ENCODE measurements at places on chromosomes 16 and 17.

- DNase-seq = no peak
Observed at GRCh38 chr16:4882633-4883285, 35.5 kb downstream of the UBN1 start.

DNA sequence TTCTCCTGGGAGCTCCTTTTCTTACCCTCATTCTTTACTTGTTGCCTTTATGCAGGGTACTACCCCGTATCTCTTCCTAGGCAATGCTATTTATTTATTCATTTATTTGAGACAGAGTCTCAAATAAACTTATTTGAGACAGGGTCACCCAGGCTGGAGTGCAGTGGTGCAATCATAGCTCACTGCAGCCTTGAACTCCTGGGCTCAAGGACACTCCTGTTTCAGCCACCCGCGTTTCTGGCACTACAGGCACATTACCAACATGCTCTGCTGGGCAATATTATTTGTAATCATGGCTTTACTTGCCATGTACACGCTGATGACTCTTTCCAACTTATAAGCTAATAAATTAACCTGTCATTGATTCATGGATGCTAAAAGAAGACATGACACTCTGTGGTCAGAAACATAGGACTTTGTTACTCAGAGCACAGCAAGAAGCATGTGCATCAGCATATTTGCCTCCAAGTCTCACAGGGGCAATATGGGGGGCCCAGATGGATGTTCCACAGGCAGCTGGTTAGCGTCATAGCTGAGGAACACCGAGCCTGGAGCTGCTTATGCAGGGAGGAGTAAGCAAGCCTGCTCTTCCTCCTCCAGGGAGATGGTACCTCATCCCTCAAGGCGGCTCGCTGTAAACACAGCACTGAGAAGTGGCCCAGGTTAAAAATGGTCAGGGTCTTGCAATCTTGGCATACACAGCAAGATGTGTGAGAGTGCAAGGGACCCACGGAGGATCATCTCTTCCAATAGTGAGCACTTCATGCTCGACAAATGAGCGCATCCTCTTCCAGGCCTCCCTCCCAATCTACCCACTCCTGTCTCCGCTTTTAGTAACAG lies 4.2 kb upstream of the LRRC75A start:
- DNase-seq = no peak

DNA sequence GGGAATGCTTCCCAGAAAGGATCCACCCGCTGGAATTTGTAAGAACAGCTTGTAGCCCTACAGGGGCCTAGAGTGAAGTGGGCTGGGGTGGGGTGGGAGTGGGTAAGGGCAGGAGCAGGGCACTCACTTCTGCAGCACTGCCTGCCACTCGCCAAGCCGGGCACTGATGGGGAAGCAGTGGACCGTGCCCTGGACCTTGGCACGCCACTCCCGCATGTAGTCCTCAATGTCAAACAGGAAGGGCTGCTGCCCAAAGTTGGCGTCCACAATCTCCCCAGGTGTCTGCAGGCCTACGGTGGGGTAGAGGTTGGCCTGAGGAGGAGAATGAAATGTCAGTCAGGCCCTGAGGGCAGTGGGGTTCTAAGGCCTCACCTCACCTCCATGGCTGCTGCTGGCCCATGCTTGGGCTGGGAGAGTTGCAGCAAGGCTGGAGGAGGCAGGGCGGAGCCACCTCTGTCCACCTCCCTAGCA lies 15.7 kb upstream of the GFOD2 start:
- DNase-seq = no peak

DNA sequence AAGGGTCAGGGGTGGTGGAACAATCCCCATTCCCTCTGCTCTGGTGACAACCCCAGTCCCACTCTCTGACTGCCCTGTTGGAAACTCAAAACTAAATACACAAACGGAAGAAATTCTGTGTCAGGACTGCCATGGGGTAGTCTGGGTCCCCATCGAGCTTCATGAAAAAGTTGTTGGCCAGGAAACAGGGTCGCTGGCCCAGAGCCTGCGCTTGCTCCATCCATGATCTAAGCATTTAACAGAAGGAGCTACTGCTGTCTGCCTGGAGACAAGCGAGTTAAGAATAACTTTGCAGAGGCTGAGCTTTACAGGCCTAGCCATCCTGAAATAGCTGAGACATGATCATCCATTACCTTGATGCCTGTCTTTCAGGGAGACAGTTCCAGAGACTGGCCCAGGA lies 32.4 kb upstream of the MYH10 start:
- no peak for DNase-seq

GRCh38 chr17:31400481-31400950 lies 9.0 kb downstream of the RAB11FIP4 start:
- no peak for DNase-seq

- peak; percentile 20 for DNase-seq
Observed at GRCh38 chr16:31010585-31011325, at the start of gene STX1B. STX1B (minus strand) TSS chr16:31010638; CDS start chr16:31010396, 242 bp downstream.
